ENCODE measurements at places on chromosomes 2 and 18.

DNA sequence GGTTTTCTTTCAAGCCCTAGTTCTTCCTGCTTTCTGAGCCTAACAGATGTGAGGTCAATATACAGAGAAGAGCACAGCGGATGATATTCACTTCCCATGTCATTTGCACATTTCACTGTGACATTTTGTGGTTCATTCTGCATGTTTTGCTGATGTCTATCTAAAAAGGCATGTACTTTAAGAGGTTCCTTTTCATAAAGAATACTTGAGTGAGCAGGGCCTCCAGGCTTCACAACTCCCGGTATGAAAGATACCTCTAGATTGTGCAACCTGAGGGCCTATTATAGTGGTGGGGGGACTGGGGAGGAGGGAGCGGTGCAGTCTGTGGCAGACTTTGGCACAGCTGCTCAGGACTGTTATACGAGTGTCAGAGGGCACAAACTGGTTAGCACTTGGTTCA, 54.6 kb downstream of the CPO start:
- DNase-seq: no peak

GRCh38 chr2:11796190-11797171, 50.0 kb downstream of the LPIN1 start:
- DNase-seq: no peak

- DNase-seq: no peak
These were observed 161.8 kb downstream of the DYSF start for GRCh38 chr2:71614976-71615766.

GRCh38 chr2:26763019-26763418, 1.1 kb upstream of the SLC35F6 start:
- no peak for DNase-seq

DNA sequence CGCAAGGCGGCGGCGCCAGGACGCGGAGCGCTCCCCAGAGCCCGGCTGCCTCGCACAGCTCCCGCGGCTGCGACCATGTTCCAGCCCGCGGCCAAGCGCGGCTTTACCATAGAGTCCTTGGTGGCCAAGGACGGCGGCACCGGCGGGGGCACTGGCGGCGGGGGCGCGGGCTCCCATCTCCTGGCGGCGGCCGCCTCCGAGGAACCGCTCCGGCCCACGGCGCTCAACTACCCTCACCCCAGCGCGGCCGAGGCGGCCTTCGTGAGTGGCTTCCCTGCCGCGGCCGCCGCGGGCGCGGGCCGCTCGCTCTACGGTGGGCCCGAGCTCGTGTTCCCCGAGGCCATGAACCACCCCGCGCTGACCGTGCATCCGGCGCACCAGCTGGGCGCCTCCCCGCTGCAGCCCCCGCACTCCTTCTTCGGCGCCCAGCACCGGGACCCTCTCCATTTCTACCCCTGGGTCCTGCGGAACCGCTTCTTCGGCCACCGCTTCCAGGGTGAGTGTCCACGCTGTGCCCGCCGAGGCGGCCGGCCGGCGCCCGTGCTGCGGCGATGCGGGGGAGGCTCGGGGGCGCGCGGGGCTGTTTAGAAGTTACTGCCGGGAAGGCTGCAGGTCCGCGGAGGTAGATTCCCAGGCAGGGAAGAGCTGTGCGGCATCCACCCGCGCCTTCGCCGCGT, 696 bp downstream of the EMX1 start:
- DNase-seq: no peak

DNA sequence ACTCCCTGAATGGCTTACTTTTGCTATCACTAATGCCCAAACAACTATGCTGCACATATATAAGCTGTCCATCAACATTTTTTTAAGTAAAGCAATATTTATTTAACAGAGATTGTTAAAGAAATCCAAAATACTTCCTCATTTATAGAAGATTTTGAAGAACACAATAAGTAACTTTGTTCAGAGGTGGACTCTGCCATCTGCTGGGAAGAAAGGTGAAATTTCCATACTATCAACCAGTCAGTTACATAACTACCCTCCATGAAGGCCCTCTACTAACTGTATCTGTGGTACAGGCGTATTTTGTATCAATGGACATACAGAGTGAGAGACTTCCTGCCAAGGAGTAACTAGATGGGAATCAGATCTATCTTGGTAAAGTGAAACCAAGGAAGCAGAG, 106.0 kb downstream of the DTNB start:
- DNase-seq: no peak

- DNase-seq: no peak
These were observed 6.4 kb upstream of the IL1RL1 start for GRCh38 chr2:102304711-102305611.

DNA sequence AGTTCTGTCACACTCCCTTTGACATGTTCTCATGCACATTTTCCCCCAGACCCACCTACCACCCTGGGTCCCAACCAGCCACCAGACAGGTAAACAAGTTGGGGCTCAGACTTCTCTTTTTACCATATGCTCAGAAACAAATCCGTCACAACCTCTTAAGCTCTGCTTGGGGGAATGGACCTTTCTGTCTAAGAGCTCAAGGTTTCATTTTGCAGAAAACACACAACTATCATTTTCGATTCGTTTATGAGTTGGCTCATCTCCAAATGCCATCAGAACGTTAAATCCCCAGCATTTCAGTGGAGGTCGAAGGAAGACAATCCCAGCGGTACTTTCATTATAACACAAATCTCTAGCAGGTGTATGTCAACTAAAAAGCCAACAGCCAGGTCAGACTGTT, 30.6 kb upstream of the NCK2 start:
- no peak for DNase-seq

DNA sequence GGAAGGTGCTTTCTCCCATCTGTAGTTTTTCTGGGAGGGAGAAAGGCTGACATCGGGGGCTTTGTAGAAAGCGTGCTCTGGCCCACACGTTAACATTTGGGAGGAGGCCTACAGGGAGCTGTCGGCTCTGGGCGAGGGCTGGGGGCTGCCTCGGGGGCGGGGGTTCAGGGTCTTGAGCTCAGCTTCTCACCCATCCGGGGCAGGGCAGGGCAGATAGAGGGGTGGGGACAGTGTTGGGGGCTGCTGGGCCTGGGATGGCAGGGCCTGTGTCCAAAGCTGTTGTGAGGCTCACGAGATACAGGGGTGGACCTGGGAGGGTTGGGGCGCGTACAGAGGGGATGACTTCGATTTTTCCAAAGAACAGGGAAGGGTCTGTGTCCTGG, 27.0 kb downstream of the NFATC1 start:
- no peak for DNase-seq

- no peak for DNase-seq
These were observed 845.9 kb upstream of the ID2 start for GRCh38 chr2:7835693-7836680.

- DNase-seq: no peak
These were observed 51.5 kb downstream of the USP37 start for GRCh38 chr2:218516614-218517013.

DNA sequence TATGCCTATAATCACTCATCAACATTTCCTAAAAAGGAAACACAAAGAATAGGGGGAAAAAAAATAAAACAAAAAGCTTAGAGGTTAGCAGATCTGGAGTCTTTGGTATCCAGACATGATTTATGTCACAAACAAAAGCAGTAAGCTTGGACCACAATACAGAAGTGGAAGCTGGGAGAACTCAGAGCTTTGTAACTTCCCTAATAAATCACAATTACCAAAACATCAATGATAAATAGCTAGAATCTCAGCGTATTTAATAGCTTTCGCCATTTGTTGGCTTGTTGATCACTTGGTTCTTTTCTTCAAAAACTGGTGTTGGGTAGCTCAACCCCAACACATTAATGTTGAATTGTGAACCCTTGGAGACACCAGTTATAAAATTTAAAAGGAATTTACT, 392.5 kb downstream of the IRS1 start:
- DNase-seq: no peak

DNA sequence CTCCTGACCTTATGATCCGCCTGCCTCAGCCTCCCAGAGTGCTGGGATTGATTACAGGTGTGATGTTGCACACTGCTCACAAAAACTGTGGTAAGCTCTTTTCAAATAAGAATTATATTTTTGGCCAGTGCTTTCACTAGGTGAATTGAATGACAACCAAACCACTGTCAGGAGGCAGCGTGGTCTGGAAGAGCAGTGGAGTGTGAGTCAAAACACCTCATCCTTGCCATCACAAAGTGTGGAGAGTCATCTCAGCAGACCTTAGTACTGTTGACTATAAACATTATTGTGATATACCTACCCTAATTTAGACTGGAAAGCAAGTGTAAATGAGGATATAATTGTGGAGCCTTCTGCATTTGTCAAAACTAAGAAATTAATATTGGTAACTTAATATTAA, 61.3 kb downstream of the UBE2E3 start:
- no peak for DNase-seq

DNA sequence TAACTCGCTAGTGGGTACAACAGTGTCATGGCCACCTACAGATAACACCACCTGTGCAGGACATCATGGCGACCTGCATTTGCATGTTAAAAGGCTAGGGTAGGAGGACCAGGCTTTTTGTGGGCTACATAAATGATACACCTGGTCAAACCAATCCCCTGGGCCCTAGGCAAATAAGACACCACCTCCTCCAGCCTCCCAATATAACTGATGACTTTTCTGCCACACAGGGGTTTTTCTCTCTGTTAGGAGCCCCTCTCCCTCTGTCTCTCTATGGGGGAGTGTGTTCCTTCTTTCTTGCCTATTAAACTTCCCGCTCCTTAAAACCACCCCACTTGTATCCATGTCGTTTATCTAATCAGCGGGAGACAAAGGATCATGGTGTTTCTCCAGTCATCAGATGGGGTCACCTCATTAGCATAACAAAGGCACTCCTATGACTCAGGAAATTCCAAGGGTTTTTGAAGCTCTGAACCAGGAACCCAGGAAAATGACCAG, 10.8 kb upstream of the BUB1 start:
- DNase-seq: no peak

- DNase-seq: no peak
These were observed 69.2 kb downstream of the PRELID3A start for GRCh38 chr18:12476955-12477354.

GRCh38 chr2:44560941-44561340, 199.2 kb downstream of the CAMKMT start:
- no peak for DNase-seq

DNA sequence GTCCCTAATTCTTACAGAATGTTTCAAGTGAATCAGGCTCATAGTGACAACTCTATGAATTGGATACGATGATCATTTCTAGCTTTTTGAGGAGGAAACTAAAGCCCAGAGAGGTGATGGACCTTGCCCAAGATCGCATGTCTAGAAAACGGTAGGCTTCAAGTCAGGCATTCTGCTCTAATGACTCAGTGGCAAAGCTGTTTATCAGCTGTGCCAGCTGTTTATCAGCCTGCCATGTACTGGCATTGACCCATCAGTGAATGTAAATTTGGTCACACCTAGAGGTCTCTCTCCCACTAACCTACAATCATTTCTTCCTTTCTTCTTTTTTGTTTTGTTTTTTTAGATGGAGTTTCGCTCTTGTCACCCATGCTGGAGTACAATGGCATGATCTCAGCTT, 6.1 kb upstream of the DAW1 start:
- no peak for DNase-seq

- no peak for DNase-seq
These were observed 104.4 kb downstream of the TLK1 start for GRCh38 chr2:171056307-171056706.

DNA sequence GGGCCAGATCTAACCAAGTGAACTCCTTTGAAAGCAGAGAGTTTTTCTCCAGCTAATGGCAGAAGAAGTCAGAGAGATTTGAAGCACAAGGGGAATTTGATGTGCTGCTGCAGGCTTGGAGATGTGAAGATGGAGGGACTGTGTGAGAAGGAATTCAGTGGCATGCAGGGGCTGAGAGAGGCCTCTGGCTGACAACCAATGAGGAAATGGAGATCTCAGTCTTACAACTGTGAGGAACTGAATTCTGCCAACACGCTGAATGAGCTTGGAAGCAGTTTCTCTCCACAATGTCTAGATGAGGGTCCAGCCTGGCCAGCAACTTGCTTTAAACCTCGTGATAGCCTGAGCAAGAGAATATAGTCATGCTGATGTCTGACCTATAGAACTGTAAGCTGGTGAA, 224.1 kb upstream of the DPP10 start:
- DNase-seq: no peak

GRCh38 chr2:45643543-45644542, 7.6 kb upstream of the PRKCE start:
- no peak for DNase-seq

DNA sequence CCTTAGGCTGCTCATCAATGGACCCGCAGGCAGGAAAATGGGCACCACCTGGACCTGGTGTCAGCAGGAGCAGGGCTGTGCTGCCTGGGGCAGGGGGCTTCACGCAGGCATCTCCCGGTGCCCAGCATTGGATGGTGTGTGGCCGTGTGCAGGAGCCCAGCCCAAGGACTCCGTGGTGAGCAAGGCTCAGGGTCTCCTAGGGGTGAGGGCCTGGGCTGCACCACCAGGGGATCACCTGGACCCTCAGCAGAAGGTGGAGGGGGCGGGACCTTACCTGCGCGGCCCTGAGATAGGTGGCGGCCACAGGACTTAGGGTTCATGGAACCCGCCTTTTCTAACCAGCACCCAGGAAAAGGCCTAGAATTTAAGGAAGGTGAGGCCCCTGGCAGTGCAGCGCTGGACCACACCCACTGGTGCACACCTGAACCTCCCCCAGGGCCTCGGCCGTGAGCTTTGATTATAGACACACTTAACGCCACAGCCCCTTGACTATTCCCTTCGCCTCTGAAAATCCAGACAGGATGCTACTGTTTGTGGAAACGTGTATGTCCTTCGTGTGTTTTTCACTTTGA, 89.0 kb downstream of the TMEM18 start:
- no peak for DNase-seq
